ENCODE measurements at places on chromosomes 2 and 18. TPM values are rescaled to one million over a fixed set of nuclear protein-coding genes. Genes with fewer than 3 reads are reported as not detected.
A peak's percentile ranks its signal among the peaks of the same experiment; 100 is the strongest.

Gene MOGAT1
- total RNA-seq: not detected

Gene HK2
- 5.4 TPM for total RNA-seq

Gene ABCG8
- total RNA-seq: not detected

Gene CROCC2
- total RNA-seq: 0.49 TPM

- no peaks in the 10 kb centered on the region for H3K27me3 ChIP-seq
- no peak overlapping the region for H3K4me3 ChIP-seq
- H3K27ac ChIP-seq: no peak overlapping the region
- H3K4me1 ChIP-seq: peaks cover 34% of the 10 kb centered on the region
Measured at GRCh38 chr2:189439342-189439741, 1.9 kb upstream of the WDR75 start.

DNA sequence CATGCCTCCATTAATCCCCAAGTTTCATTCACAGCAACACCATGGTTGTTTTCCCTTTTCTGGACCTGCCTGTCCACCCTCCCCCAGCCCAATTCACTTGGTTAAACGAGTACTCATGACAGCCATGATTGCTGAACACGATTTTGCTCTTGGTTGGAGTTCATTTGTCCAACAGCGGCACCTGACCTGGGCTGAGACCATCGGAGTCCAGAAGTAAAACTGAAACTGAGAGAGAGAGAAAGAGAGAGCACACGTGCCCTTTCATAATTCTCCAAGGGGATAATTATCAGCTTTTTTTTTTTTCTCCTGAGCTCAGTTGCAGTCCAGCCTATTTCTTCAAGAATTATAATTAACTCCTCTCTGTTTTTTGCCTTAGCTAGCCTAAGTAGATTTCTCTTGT, 13.7 kb upstream of the KIF5C start:
- H3K4me3 ChIP-seq: no peak overlapping the region
- H3K36me3 ChIP-seq: no peaks in the 10 kb centered on the region
- no peak overlapping the region for H3K27ac ChIP-seq
- H3K27me3 ChIP-seq: no peaks in the 10 kb centered on the region
- no peaks in the 10 kb centered on the region for H3K4me1 ChIP-seq

- H3K4me3 ChIP-seq: no peak overlapping the region
- H3K27ac ChIP-seq: peak overlapping the region; percentile 31
- H3K36me3 ChIP-seq: peaks cover 42% of the 10 kb centered on the region
- peaks cover 21% of the 10 kb centered on the region for H3K4me1 ChIP-seq
- DNase-seq: no peak
Measured at GRCh38 chr2:8821276-8822217, 15.9 kb downstream of the KIDINS220 start.

DNA sequence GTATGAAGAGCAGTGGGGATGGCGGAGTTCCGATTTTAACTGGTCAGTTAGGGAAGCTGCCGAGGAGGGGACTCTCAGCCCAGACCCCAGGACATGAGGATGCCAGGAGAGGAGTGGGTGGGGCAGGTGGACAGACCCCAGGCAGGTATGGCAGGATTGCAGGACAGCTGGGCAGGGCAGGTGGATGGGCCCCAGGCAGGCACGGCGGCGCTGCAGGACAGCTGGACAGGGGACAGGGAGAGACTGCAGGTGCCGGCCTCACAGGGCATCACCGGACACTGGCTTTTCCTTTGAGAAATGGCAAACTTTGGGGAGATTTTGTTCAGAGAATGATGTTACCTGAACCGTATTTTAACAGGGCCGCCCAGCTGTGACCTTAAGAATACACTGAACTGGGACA, 127.7 kb downstream of the SNTG2 start:
- no peaks in the 10 kb centered on the region for H3K36me3 ChIP-seq
- no peaks in the 10 kb centered on the region for H3K27me3 ChIP-seq
- no peak for DNase-seq
- H3K4me3 ChIP-seq: no peak overlapping the region

DNA sequence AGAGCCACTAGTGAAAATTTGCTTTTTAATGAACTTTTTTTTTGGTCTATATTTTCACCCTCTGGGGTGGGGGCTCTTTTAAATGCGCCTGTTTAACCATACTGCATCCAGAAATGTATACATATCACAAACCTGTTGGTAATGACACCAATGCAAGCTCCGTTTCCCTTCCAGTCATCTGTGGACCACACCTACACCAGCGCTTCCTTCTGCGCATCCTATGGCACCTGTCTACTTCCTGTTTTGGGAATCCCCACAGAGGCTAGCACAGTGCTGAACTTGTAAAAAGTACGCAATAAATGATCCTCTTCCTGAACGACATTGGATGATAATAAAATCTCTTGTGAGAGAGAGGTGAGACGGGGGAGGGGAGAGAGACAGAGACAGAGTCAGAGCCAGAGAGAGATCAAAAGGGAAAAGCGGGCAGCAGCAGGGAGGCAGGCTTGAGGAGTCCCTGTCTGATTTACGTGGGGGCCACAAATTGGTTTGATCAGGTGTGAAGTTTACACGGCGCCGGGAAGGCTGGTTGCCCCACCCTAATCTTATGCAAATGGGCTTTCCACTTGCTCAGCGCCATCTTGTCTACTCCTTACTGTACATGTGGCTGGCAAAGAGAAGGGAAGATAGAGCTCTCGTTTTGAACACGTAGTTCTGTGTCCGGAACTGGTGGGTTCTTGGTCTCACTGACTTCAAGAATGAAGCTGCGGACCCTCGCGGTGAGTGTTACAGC, 38.1 kb upstream of the SLC38A11 start:
- no peak overlapping the region for H3K4me3 ChIP-seq
- H3K27me3 ChIP-seq: no peaks in the 10 kb centered on the region
- no peak overlapping the region for H3K27ac ChIP-seq
- peaks cover 19% of the 10 kb centered on the region for H3K4me1 ChIP-seq
- no peaks in the 10 kb centered on the region for H3K36me3 ChIP-seq
- no peak for DNase-seq

GRCh38 chr2:8803658-8804379, 33.6 kb downstream of the KIDINS220 start:
- peaks cover 64% of the 10 kb centered on the region for H3K36me3 ChIP-seq
- H3K4me1 ChIP-seq: no peaks in the 10 kb centered on the region
- no peak overlapping the region for H3K27ac ChIP-seq
- no peaks in the 10 kb centered on the region for H3K27me3 ChIP-seq

DNA sequence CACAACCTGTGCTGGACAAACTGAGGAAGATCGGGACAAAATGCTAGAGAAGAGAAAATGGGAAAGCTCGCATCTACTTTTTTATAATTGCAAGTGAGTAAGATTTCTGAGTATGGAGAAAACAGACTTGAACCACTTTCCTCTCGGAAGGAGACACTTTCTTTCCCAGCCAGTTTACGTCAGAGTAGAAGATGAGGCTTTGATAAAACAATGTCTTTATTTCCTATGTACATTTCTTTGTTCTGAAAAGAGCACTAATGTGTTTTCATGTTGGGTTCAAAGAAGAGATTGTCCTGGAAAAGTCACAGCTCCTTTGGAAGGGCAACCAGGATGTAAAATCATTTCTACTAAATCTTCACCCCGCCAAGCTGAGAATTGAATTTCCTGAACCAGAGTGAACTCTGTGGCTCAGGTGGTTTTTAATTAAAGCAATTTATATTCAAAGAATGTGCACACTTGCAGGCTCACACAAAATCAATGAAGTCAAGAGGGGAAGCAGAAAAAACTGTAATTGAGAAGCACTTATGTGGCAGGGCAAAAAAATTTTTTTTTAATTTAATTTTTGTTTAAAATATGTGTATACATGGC, 23.4 kb upstream of the ITGA6 start:
- H3K36me3 ChIP-seq: no peaks in the 10 kb centered on the region
- H3K4me3 ChIP-seq: no peak overlapping the region
- no peak for DNase-seq
- peaks cover 26% of the 10 kb centered on the region for H3K4me1 ChIP-seq
- H3K27me3 ChIP-seq: no peaks in the 10 kb centered on the region
- H3K27ac ChIP-seq: no peak overlapping the region
